Stimulated activated CD4-positive, alpha-beta T cell treated with anti-CD3 and anti-CD28 coated beads, Interleukin-1b, Interleukin-23, amount 100 ng/mL, for 1 hour (primary cell): ENCODE measurements at places on chromosomes 2 and 18.

DNA sequence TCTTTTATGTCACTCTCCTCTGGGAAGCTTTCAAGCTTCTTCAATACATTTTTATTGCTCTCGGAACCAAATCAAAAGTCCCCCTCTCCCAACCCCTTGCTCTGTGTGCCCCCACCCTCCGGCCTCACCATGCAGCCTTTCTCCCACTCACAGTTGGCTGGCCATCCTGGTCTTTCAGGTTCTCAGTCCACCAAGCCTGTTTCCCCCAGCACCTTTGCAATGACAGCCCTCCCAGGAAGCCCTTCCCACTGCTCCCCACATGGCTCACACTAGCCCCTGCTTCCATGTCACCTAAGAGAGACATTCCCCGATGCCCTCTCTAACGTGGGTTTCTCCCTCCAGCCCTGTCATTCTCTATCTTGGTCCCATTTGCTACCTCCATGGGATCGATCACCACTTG is 266.6 kb downstream of the SRBD1 start:
- no peak for DNase-seq

DNA sequence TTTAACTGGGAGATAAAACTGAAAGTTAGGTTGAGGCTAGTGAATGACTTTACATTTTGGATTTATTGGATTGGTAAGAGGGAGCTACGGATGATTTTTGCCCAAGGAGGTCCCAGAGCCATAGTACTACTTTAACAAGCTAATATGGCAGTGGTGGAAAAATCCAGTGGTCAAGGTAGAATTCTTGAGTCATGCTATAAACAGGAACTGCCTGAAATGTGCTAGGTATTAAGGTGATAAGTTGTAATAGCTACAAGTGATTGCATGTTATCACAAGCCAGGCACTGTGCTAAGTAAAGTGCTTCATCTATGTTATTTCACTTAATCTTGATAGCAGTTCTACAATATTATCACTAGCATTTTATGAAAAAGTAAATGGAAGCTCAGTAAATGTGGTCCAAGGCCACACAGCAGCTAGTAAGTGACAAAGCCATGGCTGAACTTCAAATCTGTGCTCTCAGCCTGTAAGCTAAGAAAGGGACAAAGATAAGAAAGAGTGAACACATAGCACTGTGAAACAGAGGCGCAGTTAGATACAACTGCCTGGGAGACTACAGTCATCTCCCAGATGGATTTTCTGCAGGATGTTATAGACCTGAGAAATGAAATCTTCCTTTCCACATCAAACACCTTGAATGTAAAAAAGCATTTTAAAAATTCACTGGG is 469.6 kb downstream of the TGIF1 start:
- no peak for DNase-seq

DNA sequence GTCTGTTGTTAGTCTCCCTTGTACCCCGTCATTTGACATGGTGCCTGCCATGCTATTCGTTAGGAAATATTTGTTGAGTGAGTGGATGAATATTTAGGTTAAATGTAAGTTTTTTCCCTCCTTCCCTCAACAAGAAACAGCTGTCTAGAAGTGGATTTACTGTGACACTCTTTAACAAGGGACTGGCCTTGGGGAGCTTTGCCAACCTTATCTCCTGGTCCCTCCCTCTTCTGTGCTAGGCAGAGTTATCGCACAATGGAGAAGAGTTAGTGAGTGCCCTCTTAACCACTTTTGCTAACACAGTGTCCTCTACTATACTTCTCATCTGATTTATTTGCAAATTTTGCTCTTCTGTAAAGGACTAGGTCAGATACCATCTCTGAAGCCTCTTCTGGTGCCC is 61.2 kb downstream of the DIS3L2 start:
- no peak for DNase-seq

GRCh38 chr2:35035883-35036282 is 1319.7 kb upstream of the CRIM1 start:
- DNase-seq: no peak

DNA sequence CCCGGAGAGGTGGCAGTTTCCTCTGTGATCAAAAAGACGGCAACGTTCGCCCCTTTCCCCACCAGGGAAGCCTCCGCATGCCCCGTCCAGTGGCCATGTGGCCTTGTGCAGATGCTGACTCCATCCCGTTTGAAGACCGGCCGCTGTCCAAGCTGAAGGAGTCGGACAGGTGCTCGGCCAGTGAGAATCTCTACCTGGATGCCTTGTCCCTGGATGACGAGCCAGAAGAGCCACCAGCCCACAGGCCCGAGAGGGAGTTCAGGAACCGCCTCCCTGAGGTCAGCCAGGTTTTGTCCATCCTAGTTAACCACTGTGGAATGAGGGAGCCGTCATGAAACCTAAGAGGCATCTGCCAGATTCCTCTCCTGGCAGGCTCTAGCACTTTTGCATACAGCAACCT is 113.6 kb downstream of the MTCL1 start:
- no peak for DNase-seq

- no peak for DNase-seq
These were observed 173.5 kb downstream of the FMNL2 start for GRCh38 chr2:152508446-152508845.

DNA sequence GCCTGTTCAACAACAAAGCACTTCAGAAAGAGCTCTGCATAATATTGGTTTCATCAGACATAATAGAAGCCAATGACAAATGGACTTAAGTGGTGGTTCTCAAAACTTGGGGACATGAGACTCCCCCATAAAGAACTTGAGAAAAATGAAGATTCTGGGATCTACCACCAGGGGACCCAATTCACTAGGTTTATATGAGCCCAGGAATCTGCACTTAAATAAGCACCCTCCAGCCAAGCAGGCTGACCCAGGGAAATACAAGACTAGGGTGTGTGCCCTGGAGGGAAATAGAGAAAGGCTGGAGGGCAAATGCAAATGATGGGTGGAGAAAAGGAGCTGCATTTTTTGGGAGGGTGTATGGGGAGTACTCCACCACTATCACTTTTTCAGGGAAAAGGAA is 52.5 kb downstream of the SATB2 start:
- DNase-seq: no peak

DNA sequence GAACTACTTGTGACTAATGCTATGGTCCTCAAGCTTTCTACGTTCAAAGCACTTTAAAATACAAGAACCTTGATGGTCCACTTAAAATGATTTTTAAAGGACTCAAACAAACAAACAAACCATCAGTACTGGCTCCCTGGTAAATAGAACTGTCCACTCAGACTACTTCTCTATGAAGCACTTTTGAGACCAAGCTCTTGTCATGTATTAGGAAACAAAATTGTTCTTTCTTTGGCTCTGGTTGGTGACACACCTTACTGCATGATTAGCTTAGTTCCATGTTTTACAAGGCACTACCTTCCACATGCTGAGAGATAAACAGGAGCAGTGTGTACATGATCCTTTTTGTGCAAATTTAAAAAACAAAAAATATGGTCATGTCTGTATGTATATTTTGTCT is 19.7 kb downstream of the DARS1 start:
- DNase-seq: no peak

DNA sequence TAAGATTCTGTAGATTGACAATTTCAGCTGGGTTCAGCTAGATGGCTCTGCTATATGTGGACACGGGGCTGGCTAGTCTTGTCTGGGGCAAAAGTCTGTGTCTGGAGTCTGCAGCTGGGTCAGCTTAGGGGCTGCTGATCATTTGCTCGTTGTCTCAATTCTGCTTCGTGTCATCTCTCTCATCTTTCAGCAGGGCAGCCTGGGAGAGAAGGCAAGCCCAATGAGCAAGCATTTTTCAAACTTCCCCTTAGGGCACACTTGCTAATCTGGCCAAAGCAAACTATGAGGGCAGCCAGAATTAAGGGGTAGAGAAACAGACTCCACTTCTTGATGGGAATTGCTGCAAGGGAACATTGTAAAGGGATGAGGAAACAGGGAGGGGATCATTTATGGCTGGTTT is 462.6 kb downstream of the SLC4A3 start:
- no peak for DNase-seq

DNA sequence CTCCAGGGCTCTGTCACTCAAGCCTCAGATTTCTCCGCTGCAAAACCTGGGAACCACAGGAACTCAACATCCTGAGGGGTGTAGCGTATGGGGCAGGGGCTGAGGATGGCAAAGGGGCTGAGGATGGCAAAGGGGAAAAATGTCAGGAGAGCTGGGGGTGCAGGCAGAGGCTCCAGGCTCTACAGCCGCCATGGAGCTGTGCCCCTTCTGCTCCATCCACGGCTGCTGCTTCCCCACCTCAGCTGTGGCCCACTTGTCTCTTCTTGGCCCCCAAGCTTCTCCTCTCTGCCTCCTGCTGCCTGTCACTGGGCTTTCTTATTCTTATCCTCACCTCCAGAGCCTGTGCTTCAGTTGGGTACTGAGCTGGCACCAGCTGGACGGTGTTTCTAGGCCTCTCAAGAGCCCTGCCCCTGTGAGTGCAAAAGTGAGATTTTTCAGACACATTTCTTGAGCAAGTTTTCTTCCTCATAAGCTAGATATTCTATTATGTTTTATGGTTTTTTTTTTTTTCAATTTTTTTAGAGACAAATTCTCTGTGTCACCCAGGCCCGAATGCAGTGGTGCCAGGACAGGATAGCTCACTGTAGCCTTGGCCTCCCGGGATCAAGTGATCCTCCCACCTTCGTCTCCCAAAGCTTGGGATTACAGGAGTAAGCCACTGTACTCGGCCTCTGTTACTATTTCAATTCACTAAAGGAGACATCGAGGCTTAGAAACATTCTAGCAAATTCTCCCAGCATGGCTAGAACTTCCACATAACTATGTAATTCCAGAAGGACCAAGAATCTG is 49.0 kb downstream of the MARCO start:
- no peak for DNase-seq

DNA sequence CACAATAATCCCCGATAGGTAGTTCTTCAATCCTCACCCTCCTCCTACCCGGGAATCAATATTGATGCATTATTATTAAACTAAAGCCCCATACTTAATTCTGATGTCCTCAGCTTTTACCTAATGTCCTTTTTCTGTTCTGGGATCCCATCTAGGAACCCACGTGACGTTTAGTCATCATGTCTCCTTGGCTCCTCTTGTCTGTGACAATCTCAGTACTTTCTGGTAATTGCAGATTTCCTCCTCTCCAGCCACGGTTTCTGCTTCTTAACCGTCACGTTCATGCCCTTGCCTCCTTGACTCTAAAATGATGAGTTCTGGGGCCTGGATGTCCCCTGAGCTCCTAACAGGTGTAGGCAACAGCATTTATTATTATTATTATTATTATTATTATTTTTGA is 2.9 kb upstream of the DGKD start:
- DNase-seq: no peak

DNA sequence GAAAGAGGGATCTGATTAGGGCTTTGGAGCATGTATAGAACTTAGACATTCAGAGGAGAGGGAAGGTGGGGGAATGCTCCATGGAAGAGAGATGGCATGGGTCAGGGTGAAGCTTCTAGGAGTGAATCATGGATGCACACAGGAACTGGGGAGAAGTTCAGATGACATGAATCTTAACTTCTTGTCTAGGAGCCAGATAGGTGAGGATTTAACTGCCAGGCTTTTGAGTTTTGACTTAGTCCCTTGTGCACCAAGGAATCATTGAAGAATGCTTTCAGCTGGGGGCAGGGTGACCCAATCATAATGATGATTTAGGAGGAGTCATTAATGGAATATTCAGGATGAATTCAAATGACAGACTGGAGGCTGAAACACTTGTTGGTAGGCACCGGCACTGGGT is 48.7 kb downstream of the ACYP2 start:
- DNase-seq: no peak

GRCh38 chr2:165203689-165204559 is at the start of gene SCN3A:
SCN3A (minus strand) TSS chr2:165204050; CDS start chr2:165176394, 27,656 bp downstream.
- DNase-seq: no peak

- DNase-seq: no peak
These were observed 25.2 kb downstream of the NUP35 start for GRCh38 chr2:183149489-183149888.

GRCh38 chr2:191436368-191437055 is 191.3 kb downstream of the MYO1B start:
- DNase-seq: no peak

DNA sequence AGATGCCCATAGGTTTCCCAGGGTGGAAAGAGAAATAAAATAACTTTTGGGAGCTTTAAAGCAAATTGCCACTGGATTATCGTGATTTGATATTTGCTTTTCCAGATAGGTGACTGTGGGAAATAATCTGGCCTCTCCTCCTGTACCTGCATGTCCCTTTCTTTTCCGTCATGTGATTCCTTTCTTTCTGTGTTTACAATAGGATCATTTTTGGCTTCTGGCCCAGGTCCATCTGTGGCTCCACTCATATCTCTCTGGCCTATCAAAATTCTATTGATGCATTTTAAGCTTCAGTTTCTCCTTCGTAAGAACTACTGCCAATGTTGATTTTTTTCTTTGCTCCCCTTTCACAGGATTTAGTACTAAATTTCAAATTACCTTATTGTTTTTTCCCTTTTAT is 153.6 kb downstream of the CCDC85A start:
- no peak for DNase-seq

DNA sequence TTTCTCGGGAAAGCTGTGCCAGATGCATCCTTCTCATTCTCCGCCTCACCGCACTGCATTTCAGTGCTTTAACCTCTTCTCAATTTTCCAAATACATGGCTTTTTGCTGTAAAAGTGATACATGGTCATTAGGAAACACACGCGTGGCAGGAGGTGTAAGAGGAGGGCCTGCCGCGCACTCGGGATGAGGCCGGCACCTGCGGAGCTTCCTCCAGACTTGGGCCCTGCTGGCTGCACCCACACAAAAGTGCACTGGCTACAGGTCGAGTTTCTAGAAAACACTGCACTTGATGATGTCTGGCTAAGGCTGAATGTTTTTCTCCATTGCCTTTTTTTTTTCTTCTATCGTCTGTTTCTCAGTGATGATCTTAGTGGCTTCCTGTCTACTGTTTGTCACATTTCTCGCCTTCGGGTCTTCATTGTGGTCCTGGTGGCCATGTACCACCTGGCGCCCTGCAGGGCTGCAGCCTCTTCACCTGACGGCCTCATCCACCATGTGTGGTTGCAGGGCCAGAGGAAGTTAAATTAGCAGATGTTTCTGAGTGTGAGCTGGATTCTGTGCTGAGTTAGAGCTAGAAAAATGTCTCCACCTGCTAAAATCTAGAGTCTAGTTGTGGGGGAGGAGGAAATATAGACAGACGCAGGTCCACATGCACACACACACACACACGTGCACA is 7.6 kb downstream of the KCNG2 start:
- no peak for DNase-seq

GRCh38 chr18:35707674-35708073 is 126.1 kb downstream of the GALNT1 start:
- no peak for DNase-seq

GRCh38 chr2:172100080-172100934 is 2.4 kb downstream of the DLX2 start:
- no peak for DNase-seq

GRCh38 chr2:235577404-235578330 is 83.8 kb downstream of the AGAP1 start:
- DNase-seq: no peak
